Stimulated activated CD4-positive, alpha-beta T cell treated with anti-CD3 and anti-CD28 coated beads, Interleukin-15, amount 100 ng/mL, for 48 hours (primary cell): ENCODE measurements at places on chromosomes 7 and 10.

- no peak for DNase-seq
Observed at GRCh38 chr10:14508725-14509124, 178.0 kb upstream of the FRMD4A start.

DNA sequence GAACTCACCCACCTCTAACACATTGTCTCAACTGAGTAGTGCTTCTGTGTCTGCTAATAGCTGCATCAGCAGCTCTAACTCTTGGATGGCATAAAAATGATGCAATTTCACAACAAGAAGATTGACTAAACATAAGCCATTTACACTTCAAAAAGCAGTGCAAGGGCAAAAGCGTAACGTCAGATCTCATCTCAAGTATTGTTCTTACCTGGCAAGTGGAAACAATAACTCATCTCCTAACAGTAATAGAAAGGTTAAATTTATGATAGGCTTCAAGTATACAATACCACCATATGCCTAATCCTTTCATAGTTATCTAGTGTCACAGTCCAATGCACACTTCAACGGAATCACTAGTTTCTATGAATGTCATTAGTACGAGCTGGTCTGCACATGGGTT lies 14.8 kb downstream of the TPK1 start:
- no peak for DNase-seq

DNA sequence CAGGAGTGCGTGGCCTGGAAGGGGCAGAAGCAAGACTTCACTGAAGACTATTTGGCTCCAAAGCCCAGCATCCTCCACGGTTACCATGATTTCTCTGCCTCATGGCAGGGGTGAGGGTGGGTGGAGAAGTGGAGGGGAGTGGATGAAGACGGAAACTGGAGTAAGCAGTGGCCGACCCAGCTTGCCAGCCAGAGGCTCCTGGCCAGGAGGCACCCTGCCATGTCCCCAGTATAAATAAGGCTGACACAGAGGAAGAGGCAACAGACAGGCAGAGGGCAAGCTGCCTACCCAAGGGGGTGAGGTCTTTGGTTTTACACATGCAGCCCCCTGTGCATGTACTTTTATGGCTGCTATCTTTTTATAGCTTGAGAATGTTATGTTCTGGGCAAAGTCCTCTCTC lies 102.6 kb upstream of the TBX20 start:
- DNase-seq: no peak

GRCh38 chr7:112386619-112387018 lies 63.6 kb upstream of the IFRD1 start:
- DNase-seq: no peak
